HT-29 (cell line): ENCODE measurements at places on chromosomes 4 and X.

GRCh38 chr4:111806331-111806730 is 338.9 kb upstream of the FAM241A start:
- peak; percentile 40 for DNase-seq

DNA sequence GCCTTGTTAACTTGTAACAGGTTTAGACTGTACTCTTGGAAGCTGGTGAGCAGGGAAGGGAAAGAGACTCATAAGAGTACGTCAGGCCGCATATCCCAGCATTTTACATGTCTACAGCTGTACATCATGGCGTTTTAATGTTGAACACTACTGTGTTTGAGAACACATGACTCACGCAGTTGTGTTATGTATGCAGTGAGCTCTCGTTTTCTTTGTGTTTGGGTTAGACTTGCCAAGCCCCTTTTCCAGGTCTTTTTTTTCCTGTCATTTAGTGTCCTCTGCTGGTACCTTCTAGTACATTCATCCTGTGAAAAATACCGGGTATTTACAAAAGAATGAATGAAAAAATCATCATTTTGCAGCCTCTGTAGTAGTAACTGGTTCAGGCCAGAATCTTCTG is 35.3 kb downstream of the SMS start:
- DNase-seq: no peak

DNA sequence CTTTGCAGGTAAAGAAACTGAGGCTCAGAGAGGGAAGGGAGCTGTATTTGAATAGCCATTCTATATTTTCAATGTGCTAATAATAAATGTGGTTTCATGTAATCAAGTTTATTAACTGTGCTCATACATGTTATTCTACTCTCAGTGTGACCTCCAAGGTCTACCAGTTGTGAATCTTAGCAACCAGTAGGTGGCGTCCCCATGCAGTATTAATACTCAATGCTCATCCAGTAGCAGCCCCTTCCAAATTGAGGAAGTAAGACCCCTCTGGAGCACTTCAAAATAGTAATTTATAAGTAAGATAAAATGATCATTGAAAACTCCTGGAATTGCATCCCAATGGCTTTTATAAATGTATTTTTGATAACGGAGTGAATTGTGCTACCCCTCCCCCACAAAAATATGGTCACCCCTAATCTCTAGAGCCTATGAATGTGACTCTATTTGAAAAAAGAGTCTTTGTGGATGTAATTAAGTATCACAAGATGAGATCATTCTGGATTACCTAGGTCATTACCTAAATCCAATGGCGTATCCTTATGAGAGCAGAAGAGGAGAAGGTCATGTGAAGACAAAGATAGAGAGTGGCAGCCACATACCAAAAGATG is 20.4 kb upstream of the SEPSECS start:
- peak; percentile 59 for DNase-seq

GRCh38 chr4:185013417-185014125 is 4.7 kb upstream of the HELT start:
- no peak for DNase-seq

GRCh38 chr4:6044805-6045204 is 26.6 kb upstream of the C4orf50 start:
- DNase-seq: no peak

- DNase-seq: no peak
Observed at GRCh38 chr4:104596189-104596588, 101.5 kb upstream of the CXXC4 start.

GRCh38 chr4:133637161-133637560 is 488.1 kb downstream of the PCDH10 start:
- DNase-seq: no peak

DNA sequence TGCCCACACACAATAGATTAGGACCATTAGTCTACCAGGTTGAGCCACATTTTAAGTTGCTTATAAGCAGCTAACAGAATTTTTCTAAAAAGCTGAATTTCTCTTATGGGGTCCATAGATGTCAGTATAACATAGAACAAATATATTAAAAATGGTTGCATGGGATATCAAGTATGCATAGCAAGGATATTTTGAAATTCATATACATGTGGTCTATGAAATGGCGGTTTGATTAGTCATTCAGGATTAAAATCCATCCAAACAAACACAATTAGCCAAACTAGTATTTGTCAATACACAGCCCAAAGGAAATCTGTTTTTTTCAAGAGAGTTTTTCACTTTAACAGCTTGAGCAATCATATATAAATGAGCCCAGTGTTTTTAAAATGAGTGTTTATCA is 33.5 kb upstream of the AMOT start:
- DNase-seq: no peak

- no peak for DNase-seq
Observed at GRCh38 chr4:122681568-122681967, 50.9 kb upstream of the BBS12 start.

DNA sequence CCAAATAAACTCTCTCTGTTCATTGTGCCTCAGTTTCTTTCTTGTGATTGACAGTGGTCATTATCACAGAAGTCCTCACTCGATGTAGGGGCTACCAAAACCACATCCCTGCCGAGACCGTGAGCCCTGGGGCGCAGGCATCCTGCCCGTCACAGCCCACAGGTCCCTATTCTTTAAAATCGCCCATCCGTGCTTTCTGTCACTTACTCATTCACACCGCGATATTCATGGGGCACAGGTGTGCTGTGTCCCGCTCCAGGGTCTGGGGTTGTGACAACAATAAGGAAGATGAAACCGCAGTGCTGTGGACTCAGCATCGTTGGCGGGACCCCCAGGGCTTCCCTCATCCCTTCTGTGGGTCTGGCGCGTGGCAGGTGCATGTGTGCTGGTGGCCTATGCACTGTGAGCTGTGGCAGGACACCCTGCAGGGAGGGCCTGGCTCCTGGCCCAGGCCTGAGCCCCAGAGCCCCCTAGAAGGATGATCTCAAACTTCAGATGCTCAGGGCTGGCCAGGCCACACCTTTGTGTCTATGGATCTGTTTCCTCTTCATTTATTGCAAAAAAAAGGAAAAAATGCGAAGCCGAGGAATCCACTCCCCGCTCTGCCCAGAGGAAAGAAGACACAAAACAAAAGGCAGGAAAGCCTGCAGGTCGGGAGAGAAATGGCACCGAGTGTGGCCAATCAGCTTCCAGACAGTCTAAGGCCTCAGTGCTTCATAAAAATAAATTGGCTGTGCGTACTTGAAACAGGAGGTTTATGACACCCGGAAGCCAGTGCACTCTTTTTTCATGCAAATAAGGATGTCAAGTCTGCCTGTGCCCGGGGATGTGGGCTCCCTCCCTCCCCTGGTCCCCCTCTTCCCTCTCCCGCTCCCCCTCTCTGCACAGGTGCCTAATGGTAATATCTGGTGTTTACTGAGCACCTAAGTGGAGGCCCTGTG is 109.5 kb upstream of the ADRA2C start:
- no peak for DNase-seq

DNA sequence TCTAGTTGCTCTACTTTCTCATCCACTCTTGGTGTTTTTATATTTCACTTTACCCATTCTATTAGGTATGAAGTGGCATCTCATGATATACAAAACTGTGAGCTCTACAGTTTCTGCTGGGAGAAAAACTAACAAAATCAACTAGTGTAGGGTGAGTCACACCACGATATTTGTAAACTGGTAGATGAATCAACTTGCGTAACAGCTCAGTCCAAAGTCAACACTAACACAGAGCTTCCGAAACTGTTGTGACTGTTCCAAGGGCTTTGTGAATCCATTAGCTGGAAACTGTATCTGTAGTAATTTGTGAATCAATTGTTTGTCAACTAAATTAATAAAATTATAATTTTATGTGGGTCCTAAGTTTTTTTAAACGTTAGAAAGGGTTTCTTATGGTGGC is 119.8 kb upstream of the TSPAN5 start:
- peak; percentile 63 for DNase-seq

GRCh38 chrX:103573202-103573601 is 12.1 kb upstream of the TCEAL4 start:
- DNase-seq: no peak

DNA sequence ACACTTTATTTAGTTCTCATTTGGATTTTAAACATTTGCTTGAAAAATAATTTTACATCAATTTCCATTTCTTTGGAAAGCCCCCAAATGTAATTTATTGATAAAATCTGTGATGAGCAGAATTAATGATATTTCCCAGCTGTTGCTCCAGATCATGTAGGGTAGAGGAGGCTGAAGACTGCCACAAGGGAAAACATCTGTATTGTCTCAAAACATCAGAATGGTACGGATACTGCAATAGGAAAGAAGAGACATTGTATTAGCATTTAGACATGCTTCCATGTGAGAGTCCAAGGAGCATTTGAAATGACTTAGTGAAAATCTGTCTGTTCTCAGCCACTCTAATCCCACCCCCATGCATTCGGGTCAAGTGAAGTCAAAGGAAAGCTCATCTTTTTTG is 14.4 kb downstream of the ADH1A start:
- DNase-seq: no peak

DNA sequence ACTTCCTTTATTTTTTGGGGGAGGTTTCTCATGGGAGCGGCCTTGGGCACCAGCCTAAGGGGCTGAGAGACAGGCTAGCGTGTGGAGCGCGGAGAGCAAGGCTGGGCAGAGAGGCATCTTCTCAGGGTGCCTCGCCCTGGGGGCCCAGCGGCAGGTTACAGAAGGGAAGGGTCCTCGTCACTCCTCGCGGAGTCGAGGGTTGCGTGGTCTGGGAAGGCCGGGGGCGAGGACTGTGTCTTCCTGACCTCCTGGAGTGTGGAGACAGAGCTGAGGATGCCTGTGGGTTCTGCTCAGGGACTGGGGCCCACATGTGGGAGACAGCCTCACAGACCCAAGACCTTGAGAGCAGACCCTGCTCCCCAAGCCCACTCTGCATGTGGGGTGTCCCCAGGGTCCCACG is 79.6 kb upstream of the LRPAP1 start:
- no peak for DNase-seq

DNA sequence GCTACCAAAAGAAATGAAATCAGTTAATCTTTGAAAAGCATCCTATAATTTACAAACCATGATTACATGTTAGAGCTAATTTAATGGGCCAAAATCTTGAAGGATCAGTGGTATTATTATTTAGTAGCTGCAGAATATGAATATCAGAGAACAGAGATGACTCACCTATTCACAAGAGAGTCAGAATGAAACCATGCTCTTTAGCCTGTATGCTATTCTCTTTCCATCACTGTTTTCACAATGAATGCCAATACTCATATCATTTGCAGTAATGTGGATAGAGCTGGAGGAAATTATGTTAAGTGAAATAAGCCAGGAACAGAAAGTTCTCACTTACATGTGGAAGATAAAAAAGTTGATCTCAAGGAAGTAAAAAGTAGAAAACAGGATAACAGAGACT is 414.1 kb downstream of the CENPC start:
- no peak for DNase-seq
